Astrocyte (in vitro differentiated cells and primary cell): ENCODE measurements at places on chromosomes 16 and 17.

DNA sequence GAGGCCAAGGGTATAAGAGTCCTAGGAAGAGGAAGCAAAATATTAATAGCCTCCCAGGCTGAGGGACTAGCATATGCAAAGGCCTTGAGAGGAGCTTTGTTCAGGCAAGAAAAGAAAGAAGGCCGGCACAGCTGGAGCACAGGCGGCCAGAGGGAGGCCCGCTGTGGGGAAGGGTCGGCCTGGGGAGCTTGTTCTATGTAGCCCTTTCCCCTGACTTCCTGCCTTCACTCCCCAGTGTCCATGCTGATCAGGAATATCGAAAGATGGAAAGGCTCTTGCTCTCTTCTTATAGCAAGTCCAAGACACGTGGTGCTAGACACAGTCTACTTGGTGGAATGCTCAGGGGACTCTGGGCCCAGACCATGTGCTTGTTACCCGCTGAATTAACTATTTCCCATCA, 27.4 kb upstream of the HAS3 start:
- DNase-seq, result no peak
- H3K36me3 ChIP-seq, result no peaks in the 10 kb centered on the region
- H3K27ac ChIP-seq, result no peak overlapping the region
- H3K27me3 ChIP-seq, result no peaks in the 10 kb centered on the region
- H3K4me3 ChIP-seq, result no peak overlapping the region

GRCh38 chr17:45225964-45226530, 4.4 kb downstream of the FMNL1 start:
- no peak for DNase-seq
- H3K27me3 ChIP-seq, result peaks cover 14% of the 10 kb centered on the region
- peaks cover 17% of the 10 kb centered on the region for H3K4me1 ChIP-seq
- H3K4me3 ChIP-seq, result no peak overlapping the region

DNA sequence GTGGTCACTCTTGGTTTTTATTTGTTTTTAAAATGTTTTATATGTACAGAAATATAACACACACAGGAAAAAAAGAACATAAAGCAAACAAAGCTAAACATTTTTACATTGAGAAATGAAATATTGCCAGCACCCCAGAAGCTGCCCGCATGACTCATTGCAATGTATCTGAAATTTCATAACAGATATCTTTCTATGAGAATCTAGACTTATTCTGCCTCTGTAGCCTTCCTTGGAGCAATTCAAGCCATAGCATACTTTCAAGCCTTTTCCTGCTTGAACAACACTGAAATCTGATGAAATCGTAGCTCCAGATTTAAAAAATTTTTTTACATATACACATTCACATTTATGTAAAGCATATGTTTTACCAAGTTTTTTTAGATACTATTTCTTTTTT, 86.9 kb downstream of the RBBP6 start:
- no peaks in the 10 kb centered on the region for H3K4me1 ChIP-seq
- H3K4me3 ChIP-seq, result no peak overlapping the region
- no peak for DNase-seq
- H3K27me3 ChIP-seq, result no peaks in the 10 kb centered on the region
- H3K27ac ChIP-seq, result no peak overlapping the region
- H3K36me3 ChIP-seq, result no peaks in the 10 kb centered on the region

- peaks cover 10% of the 10 kb centered on the region for H3K27me3 ChIP-seq
- no peak overlapping the region for H3K27ac ChIP-seq
- no peaks in the 10 kb centered on the region for H3K4me1 ChIP-seq
- no peak overlapping the region for H3K4me3 ChIP-seq
- H3K36me3 ChIP-seq, result no peaks in the 10 kb centered on the region
Observed at GRCh38 chr17:57033296-57033695, 51.8 kb upstream of the AKAP1 start.

DNA sequence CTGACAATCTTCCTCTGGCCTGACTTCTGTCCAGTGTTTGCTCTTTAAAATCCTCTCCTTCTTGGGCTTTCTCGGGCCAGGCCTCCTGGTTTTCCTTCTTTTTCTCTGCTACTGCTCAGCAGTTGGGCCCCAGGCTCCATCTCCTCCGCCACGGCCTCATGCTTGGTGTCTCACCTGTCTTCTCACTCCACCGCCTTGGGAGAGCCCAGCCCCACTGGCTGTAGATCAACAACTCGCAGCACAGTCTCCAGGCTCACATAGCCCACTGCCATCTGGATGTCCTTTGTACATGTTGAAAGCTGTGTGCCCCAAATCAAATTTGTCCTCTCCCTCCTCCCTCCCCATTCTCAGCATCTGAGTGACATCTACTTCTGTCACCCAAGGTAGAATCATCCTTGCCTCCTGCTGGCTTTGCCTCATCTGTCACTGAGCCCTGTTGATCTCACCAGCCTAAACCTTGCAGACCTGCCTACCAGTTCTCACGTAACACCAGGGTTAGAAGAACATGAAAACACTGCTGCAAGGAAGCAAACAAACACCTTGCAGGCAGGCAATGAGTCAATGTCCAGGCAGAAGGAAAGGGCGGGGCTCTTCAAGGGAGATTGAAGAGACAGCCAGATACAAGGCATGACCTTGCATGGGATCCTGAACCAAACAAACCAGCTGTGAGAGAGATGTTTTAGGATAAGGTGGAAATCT, 103.2 kb upstream of the SMURF2 start:
- H3K27ac ChIP-seq, result no peak overlapping the region
- H3K4me1 ChIP-seq, result no peaks in the 10 kb centered on the region
- no peak for DNase-seq
- no peaks in the 10 kb centered on the region for H3K27me3 ChIP-seq

- no peak for DNase-seq
- no peaks in the 10 kb centered on the region for H3K27me3 ChIP-seq
- peaks cover 33% of the 10 kb centered on the region for H3K36me3 ChIP-seq
- no peak overlapping the region for H3K27ac ChIP-seq
- peaks cover 44% of the 10 kb centered on the region for H3K4me1 ChIP-seq
Observed at GRCh38 chr17:74211912-74212208, 1.5 kb upstream of the TTYH2 start.

DNA sequence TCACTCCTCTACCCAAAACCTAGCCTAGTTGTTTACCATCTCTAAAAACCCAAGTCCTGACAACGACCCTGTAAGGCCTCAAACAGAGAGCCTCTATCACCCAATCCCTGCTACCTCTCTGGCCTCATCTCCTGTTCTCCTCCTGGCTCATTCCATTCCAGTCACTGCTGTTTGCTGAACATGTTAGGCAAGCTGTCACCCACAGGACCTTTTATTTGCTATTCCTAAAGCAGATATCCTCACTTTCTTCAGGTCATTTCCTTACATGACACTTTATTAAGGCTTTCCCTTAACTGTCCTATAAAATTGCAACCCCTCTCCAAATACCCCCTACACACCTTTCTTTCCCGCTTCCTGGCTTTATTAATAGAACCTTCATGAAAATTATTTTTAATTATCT, 85.1 kb downstream of the KANSL1 start:
- no peak overlapping the region for H3K4me3 ChIP-seq
- H3K27me3 ChIP-seq, result no peaks in the 10 kb centered on the region
- no peak overlapping the region for H3K27ac ChIP-seq
- no peaks in the 10 kb centered on the region for H3K36me3 ChIP-seq
- H3K4me1 ChIP-seq, result no peaks in the 10 kb centered on the region

DNA sequence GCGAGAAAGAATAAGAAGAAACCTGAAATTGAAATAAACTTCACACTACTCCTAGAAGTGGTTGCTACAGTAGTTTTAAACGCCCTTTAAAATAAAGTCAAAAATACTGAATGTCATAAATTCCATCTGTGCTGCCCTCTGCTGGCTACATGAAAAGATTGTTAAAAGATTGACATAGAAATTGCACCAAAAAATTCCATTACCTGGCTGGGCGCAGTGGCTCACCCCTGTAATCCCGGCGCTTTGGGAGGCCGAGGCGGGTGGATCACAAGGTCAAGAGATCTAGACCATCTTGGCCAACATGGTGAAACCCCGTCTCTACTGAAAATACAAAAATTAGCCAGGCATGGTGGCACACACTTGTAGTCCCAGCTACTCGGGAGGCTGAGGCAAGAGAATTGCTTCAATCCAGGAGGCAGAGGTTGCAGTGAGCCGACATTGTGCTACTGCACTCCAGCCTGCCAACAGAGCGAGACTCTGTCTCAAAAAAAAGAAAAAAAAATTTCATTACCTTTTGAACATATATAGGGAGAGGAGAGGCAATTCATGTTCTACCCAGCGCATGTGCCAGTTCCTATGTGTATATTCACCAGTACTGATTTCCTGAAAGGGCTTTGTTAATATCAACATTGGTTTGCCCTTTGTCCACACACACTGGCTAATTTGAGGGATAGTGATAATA, 36.5 kb downstream of the CYTH1 start:
- DNase-seq, result no peak
- H3K27ac ChIP-seq, result no peak overlapping the region
- no peak overlapping the region for H3K4me3 ChIP-seq
- H3K4me1 ChIP-seq, result no peaks in the 10 kb centered on the region

DNA sequence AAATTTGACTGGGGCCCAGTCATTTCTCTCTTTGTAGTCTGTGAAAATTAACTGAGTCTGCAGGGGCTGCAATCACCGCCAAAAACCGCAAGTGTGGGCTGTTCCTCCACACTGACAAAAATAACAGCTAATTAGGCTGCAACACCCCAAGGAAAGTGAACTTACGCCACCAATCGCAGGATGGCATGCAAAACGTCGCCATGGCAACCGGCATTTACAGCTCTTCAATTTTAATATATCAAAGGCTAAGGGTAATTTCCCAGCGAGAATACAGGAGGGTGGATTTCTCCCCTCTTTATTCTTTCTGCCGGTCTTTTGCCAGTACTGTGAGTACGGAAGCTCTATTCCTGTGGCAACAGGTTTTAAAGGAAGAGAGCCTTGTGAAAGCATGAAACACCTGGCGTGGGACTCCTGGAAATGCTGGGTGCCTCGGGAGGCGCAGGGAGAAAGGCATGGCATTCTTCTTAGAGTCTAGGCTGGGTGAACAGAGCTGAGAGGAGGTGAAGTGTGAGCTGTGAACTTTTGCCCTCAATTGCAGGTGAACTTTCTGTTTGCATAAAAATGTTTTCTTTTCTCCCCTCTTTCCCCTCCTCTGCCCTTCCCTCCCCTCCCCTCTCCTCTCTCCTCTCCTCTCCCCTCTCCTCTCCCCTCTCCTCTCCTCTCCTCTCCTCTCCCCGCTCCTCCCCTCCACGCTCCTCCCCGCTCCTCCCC, 399.7 kb downstream of the XYLT1 start:
- H3K36me3 ChIP-seq, result no peaks in the 10 kb centered on the region
- peak; percentile 20 for DNase-seq
- H3K4me1 ChIP-seq, result no peaks in the 10 kb centered on the region
- no peaks in the 10 kb centered on the region for H3K27me3 ChIP-seq
- H3K27ac ChIP-seq, result no peak overlapping the region
- H3K4me3 ChIP-seq, result no peak overlapping the region

- H3K36me3 ChIP-seq, result peaks cover 21% of the 10 kb centered on the region
- no peaks in the 10 kb centered on the region for H3K27me3 ChIP-seq
- no peak overlapping the region for H3K4me3 ChIP-seq
- no peak for DNase-seq
Observed at GRCh38 chr17:56936697-56937322, 23.0 kb upstream of the TRIM25 start.

DNA sequence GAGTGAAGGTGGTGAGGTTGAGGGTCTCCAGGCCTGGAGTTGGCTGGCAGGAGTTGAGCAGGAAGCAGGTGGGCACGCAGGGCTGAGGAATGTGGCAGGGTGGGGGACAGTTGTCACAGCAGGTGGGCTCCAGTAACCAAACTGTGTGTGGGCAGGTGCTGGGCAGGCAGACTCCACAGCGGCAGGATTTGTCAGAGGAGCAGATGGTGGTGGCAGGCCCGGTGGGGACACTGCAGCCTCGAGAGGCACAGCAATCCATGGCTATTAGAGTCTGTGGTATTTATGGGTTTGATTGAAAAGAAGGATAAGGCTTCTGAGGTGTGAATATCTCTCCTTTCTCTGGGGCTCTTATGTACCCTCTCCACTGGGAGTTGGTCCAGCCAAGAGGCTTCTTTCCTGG, at the start of gene KRTAP3-3:
TSS of gene KRTAP3-3 (minus strand) at position 326 of the 400 bp plus-strand sequence. CDS start at position 259, 67 bp downstream.
- DNase-seq, result no peak
- H3K27ac ChIP-seq, result no peak within 1 kb of the TSS
- no peak within 1 kb of the TSS for H3K4me3 ChIP-seq
- no peaks in the 10 kb centered on the region for H3K27me3 ChIP-seq

- no peak for DNase-seq
- H3K4me1 ChIP-seq, result no peaks in the 10 kb centered on the region
- H3K27me3 ChIP-seq, result peaks cover 3% of the 10 kb centered on the region
- no peak overlapping the region for H3K27ac ChIP-seq
- no peak overlapping the region for H3K4me3 ChIP-seq
- H3K36me3 ChIP-seq, result no peaks in the 10 kb centered on the region
Observed at GRCh38 chr16:82231008-82231787, 61.2 kb upstream of the MPHOSPH6 start.

DNA sequence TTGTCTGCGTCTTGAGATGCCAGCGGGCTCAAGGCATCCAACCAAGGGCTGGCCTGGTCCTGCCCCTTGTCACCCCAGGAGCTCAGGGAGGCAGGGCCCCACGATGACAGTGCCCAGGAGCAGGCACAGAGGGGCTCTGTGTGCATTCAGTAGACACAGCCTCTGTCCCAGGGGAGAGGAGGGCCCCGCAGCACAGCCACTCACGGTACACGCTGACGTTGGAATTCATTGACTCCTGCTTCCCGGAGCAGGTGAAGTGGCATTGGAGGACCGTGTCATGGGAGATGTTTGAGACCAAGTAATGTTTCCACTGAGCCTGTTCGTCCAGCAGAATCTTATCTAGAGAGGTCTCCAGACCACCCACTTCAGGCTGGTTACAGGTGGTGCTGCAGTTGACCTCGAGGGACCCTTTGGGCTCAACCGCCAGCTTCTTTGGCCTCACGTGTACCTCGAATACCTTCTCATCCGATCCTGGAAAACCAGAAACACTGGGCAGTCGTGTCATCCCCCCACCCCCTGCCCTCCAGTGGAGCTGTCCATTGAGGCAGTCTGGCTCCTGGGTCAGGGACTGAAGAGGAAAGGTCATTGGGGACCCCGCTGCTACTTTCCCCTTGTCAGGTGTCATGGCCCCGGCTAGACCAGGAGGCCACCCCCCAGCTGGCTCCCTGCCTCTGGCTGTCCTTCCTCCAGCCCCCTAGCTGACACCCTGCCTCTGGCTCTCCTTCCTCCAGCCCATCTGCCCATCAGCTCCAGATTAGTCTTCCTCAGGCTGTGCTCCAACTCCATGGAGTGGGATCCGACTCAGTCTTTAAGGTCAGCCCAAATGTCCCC, 7.0 kb downstream of the PRR29 start:
- H3K27me3 ChIP-seq, result no peaks in the 10 kb centered on the region
- peaks cover 6% of the 10 kb centered on the region for H3K4me1 ChIP-seq
- no peaks in the 10 kb centered on the region for H3K36me3 ChIP-seq
- no peak for DNase-seq
- no peak overlapping the region for H3K4me3 ChIP-seq

DNA sequence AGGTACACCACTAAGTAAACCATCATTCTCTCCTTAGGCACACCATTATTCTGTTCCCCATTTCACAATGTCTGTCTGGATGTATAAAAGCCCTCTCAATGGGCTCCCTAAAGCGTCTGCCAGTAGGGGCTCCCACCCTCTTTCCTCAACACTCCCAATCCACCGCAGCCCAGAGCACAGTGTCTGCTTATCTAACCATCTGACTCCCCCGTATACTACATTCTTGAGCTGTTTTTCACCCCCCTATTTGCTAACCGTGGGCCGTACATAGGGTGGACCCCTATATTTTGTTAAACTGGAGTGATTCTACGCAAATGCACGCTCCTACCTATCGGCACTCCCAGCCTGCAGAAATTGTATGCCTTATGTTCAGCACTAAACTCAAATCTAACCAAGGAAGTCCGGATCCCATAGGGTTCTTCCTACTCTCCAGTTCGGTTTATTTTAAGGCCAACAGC, 685 bp upstream of the PSMD3 start:
- peak overlapping the region; percentile 62 for H3K4me3 ChIP-seq
- no peaks in the 10 kb centered on the region for H3K27me3 ChIP-seq
- peaks cover 6% of the 10 kb centered on the region for H3K36me3 ChIP-seq
- peak overlapping the region; percentile 71 for H3K27ac ChIP-seq
